ENCODE measurements at places on chromosomes 3 and 15.

GRCh38 chr3:11381141-11381540 is 108.9 kb downstream of the ATG7 start:
- no peak for DNase-seq

- DNase-seq: no peak
These were observed 566.0 kb downstream of the ROBO2 start for GRCh38 chr3:77605865-77606264.

GRCh38 chr15:70585707-70586034 is 177.7 kb downstream of the UACA start:
- DNase-seq: no peak

GRCh38 chr3:128177865-128178264 is 24.6 kb downstream of the EEFSEC start:
- no peak for DNase-seq

DNA sequence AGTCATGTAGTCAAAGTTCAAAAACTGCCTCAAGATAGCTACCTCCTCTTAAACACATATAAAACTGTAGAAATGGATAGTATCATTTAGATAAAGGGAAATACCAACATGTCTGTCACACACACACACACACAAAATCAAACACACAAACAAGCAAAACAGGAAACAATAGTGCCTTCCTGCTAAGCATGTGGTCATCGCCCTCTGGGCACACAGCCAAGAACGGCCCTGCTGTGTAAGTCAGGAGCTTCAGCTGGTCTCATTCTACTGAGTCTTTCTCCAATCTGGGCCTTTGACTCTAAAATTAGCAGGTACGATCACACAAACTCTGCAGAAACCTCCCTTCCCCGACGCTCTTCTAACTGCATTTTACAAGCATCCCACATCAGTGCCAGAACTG is 272.2 kb upstream of the CHRNA7 start:
- DNase-seq: peak; percentile 64

GRCh38 chr3:40930756-40931155 is 268.5 kb upstream of the CTNNB1 start:
- DNase-seq: no peak

DNA sequence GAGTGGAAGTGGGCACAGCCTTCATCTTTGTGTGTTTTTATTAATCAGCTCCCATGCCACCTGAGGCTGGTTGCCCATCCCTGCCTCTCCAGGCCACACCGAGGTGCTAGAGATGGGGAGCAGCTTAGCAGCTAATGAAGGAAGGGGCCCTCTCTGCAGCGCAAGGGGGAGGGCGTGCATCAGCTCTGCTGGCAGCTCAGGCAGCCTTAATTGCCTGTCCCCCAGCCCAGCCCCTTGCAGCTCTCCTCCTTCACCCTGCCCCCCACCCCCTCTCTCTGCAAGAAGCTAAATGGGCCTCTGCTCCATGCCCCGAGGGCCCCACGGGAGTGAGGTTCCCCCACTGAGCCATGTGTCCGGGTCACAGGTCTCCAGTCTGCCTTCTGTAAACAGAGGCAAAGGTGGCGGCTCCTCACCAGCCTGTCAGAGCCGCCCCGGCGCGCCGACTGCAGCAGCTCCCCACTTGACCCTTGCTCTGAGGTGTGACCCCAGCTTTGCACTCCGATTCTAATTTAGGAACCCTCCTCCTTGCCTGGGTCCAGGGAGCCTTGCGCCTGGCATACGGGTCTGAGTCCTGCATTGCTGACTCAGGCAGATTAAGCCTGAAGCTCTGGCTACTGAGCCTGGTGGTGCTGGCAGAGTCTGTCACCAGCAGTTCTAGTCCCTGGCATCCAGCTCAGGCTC is 27.9 kb upstream of the NTRK3 start:
- no peak for DNase-seq

DNA sequence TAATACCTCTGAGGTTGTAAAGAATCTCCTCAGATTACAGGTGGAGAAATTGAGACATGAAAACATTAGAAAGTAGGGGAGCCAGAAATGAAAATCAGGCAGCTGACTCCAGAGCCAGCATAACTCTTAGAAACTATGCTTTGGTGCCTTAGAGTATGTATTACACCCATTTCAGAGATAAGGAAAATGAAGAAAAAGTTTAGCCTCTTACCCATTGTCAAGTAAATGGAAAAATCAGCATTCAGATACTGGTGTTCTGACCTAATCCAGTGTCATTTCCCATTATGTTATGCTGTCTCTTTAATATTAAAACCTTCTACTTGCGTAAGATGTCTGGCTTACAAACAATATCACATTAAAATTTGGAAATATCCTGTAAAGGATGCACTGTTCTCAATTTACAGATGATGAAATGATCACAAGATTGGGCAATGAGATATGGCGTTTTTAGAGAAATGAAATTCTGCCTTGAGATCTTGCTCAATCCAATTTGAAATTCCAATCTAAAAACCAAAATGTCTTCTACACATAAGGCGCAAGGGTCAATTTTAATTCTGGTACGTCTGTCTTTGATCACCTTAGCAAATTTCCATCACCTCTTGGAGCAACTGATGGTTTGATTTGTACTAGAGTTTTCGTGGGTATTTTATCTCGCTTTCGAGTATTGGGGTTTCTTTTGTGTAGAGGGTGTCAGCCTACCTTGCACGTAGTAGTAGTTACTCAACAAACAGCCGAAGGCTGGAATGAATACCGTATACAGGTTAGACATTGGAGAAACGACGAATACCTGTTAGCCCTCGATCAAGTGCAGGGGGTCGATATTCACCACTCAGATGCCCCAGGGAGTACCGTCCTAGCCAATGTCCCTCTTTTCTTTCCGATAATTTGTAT is 902 bp upstream of the ZCWPW2 start:
- no peak for DNase-seq
